ENCODE measurements at places on chromosomes 7 and 10.

DNA sequence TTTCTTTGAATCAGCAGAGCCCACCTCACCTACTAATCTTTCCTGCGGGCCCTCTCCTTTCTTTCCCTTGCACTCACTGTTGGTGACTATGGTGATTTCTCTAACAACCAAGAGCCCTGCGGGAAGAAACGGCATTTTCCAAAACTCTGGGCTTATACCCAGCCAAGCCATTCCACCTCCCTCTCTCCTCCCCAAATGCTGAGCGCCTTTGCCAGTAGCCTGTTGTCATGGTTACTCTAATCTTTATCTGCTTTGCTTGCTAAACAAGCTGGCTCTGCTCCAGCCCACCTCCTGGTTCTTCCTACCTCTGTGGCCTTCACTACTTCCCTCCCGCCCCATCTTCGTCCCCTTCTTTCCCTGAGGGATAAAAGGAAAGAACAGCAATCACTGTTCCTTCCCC is 86.7 kb downstream of the DGKI start:
- no peak for DNase-seq

- no peak for DNase-seq
Measured at GRCh38 chr7:90078921-90079320, 75.3 kb upstream of the STEAP1 start.

DNA sequence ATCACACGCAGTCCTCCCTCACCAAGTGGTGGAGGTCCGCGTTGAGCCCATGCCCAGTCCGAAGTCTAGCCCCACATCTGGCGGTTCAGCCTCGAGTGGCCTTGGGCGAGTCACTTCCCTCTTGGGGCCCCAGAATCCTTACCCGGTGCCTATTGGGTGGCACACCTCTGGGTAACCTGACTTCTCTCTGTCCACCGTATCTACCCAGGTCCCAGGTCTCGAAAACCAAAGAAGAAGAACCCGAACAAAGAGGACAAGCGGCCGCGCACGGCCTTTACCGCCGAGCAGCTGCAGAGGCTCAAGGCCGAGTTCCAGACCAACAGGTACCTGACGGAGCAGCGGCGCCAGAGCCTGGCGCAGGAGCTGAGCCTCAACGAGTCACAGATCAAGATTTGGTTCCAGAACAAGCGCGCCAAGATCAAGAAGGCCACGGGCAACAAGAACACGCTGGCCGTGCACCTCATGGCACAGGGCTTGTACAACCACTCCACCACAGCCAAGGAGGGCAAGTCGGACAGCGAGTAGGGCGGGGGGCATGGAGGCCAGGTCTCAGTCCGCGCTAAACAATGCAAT is 4.3 kb downstream of the EN2 start:
- no peak for DNase-seq

GRCh38 chr10:86968271-86968993 is at the start of gene ADIRF:
TSS of gene ADIRF (plus strand) at chr10:86968482. CDS start at chr10:86968545, 63 bp downstream.
- peak; percentile 55 for DNase-seq

- peak; percentile 76 for DNase-seq
Measured at GRCh38 chr10:109773288-109774120, 149.8 kb downstream of the XPNPEP1 start.

DNA sequence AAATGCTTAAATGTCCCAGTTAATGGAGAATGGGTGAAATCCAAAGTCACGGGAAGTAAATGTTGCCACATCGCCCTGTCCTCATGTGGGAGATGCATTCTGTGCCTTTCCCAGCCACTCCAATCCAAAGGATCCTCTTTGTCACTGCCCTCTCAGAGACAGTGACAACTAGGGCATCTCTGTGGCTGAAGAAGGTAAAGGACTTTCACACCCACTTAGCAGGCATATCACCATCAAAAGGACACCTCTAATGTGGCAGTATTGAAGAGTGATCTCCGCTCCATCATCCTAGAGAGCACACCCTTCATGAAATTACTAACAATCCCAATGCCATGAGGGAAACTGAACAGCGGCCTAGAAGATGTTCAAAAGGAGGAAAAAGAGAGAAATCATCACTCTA is 13.6 kb downstream of the ATXN7L1 start:
- no peak for DNase-seq

DNA sequence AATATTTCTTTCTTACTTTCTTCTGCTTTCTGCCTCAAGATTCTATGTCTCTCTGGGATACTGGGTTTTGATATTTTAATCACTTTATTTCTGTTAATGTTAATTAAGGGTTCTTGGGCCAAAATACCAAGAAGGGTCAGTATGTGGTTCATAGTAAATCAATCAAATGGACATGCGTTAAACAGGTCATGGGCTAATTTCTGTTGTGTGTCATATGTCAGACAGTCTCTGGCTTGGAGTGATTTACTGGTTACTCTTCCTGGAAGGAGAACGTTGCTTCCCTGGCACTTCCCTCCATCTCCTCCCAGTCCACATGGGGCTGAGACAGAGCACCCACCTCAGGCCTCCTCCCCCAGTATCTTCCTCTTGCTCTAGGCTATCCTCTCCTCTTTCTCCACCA is 489.1 kb downstream of the SUGCT start:
- no peak for DNase-seq

GRCh38 chr10:48934672-48935501 is 4.8 kb downstream of the LRRC18 start:
- DNase-seq: no peak

GRCh38 chr10:26855186-26855585 is 5.6 kb downstream of the ABI1 start:
- no peak for DNase-seq
